Esophagus squamous epithelium (tissue), 5 donors: ENCODE measurements at places on chromosomes 1 and 21. TPM values are rescaled to one million over a fixed set of nuclear protein-coding genes. Genes with fewer than 3 reads are reported as not detected.

DNA sequence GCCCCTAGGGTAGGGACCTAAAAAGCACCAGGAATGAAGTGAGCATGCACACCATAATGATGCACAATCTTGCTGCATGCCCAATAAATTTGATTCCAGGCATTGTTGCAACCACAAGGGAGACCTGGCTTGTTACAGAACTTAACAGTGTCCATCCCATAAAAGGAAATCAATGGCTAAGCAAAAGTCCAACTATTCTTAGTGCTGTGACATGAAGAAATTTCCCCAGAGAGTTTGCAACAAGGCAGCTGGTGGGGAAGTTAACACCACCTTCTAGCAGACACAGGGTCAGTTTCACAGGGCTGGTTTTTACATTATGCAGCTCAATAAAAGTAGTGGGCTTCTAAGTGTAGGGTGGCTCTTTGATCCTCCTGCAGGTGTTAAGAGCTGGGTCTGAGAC lies 221.1 kb downstream of the KCNJ6 start:
- DNase-seq = no peak

The PPIAL4G gene
- not detected for total RNA-seq

DNA sequence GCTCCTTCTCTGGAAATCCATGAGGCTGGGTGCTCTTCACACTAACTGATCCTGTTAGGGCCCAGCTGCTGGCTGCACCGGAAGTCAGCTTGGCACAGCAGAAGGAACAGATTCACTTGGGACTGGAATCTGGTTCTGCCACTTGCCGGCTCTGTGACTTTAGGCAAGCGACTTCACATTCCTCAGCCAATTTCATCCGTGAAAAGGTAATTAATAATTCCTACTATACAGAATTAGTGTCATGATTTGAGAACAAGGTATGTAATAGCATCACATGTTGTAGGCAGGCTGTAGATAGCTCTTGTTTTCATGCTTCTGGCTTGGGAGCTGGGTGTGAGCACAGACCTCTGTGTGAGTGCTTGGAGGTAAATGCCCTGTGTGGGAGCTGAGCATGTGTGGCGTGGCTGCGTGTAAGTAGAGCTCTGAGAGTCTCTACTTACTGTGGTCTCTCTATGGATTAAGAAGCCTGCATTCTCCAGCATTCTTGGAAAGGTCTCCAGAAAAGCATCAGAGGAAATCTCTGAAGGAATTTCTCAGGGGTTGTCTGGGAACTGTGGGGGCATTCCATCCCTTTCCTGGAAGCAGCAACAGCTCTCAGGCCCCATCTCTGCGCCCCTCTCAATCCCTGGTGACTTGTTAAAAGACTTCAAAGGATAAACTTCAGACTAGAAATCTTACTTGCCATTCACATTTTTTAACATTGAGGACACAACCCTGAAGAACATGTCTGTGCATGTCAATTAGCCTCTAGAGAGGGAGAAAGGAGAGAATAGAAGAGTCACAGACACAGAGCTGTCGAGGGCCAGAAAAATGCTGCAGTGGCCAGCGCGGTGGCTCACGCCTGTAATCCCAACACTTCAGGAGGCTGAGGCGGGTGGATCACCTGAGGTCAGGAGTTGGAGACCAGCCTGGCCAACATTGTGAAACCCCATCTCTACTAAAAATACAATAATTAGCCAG lies 47.7 kb upstream of the PPM1J start:
- no peak for DNase-seq

DNA sequence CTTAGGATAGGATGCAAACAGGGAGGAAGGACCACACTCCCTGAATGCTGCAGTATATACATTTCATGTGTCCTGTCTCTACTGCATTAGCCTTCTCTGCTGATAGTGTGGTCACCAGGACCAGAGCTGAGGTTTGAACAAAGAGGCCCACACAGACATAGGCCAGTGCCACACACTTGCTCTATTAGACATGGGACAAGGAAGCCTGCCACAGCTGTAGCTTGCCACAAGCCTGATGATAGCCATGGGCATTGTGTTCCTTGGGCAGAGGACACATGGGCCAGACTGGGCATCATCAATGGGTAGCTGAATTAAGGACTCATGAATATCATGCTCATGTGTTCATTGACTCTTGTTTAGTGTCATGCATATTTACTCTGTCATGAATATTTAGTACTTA lies 10.4 kb downstream of the CAMSAP2 start:
- DNase-seq = no peak

The VTCN1 gene
- total RNA-seq = not detected

GRCh38 chr1:204167730-204168129 lies 1.6 kb upstream of the REN start:
- DNase-seq = no peak

- DNase-seq = no peak
Observed at GRCh38 chr1:83999316-83999819, 436 bp upstream of the TTLL7 start.

GRCh38 chr1:12690156-12690555 lies 25.8 kb upstream of the AADACL3 start:
- no peak for DNase-seq

DNA sequence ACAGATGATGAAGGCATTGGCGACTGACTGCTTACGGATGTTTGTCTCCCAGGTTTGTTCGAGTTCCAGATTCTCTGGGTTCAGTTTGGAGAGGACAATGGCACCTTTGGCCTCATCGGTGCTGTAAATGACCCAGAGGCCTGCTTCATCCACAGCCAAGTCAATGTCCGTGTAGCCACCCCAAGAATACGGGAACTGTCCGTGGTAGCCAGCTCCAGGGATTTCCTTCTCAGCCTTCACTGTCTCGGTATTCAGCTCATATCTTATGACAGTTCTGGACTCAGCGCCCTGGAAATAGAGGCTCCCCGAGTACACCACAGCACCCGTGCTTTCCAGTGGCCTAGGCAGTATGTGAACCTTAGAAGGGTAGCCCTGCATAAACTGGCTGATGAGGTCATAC lies 14.1 kb downstream of the MYOCOS start:
- DNase-seq = no peak

GRCh38 chr1:57772580-57773195 lies 348.8 kb upstream of the DAB1 start:
- DNase-seq = no peak

DNA sequence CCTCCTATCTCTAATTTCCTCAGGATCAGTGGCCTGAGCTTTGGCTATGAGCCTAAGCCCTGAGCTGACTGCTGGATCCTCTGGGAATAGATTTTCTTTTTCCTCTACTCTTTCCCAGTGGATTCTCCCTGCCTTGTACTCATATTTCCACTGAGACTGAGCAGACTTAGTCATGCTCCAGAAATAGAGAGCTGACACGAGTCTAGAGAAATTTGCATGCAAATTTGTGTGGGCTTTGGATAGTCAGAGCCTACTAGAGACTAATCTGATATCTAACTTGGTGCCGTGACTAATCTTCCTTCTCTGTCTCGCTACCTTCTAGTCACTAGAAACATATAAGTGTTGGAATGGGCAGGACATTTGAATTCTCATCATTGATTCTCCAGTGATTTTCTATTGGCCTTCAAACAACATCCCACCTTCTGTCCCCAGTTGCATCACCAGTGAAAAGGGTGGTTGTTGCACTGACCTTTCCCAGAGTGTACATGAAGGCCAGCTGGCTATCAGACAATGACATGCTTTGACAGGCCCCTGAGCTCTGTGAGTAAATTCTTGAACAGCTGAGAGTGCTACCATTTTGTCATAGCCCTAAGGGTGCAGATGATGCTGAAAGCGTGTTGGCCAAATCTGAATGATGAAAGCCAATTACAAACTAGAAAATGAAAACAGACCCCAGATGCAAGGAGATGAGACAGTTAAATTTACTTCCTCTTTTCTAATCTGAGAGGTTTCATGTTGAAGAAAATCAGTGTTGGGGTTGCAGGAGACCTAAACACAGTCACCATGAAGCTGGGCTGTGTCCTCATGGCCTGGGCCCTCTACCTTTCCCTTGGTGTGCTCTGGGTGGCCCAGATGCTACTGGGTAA lies at the start of gene FCRLA:
TSS of gene FCRLA (plus strand) at position 748 of the 866 bp plus-strand sequence. CDS start at position 784, 36 bp downstream.
- no peak for DNase-seq

The GRIK3 gene
- 0.38 TPM for total RNA-seq

GRCh38 chr1:161816201-161816600 lies 50.1 kb downstream of the ATF6 start:
- DNase-seq = no peak

- no peak for DNase-seq
Observed at GRCh38 chr1:12734651-12735050, 11.3 kb upstream of the CFAP107 start.

GRCh38 chr1:14392161-14392858 lies 206.2 kb upstream of the KAZN start:
- no peak for DNase-seq
